ENCODE measurements at places on chromosomes 16 and 17.

GRCh38 chr17:55291114-55291507 lies 26.4 kb downstream of the HLF start:
- no peak for DNase-seq

DNA sequence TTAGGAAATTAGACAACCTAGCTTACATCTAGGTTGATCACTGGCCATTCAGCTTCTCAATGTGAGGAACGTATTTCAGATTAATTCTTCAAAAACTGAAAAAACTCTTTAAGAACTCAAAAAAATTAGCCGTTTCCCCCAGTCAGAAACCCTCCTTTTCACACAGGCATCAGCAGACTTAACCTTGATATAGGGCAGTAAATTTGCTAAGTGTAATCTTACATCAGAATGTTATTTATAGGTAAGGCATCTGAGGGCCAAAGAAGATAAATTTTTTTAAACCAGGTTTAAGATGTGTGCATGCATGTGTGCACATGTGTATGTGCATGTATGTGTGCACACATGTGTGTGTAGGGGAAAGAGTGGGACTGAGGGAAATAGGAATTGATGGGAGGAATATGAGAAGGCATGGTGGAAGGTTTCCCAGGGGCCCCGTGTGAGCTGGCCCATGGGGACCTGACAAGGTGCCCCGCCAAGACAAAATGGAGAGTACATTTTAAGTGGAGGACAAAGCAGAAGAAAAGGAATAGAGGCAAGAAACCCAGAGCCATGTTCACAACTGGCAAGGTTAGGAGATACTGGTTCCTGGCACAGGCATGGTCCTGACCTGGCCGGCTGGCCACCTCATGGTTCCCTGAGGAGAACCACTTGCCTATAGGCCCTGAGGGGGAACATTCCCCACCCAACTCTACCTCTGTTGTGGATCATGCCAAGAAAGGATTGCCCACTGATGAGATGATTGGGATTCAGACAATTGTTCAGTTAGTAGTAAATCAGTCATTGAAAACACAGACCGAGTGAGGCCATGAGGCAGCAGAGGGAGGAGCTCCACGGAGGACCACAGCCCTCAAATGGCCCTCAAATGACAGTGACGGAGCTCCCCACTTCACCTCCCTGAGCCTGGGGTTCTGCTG lies 33.0 kb downstream of the TEX2 start:
- no peak for DNase-seq

- DNase-seq, result no peak
Measured at GRCh38 chr16:19297454-19297853, 11.9 kb downstream of the CLEC19A start.

GRCh38 chr17:81419319-81419885 lies 24.1 kb downstream of the BAHCC1 start:
- DNase-seq, result peak; percentile 42

- DNase-seq, result no peak
Measured at GRCh38 chr17:73293031-73293430, 18.8 kb downstream of the CDC42EP4 start.

GRCh38 chr16:11145173-11145818 lies 110.7 kb downstream of the SOCS1 start:
- no peak for DNase-seq

- no peak for DNase-seq
Measured at GRCh38 chr16:68711421-68712139, 25.5 kb upstream of the CDH1 start.

- DNase-seq, result no peak
Measured at GRCh38 chr16:5019775-5020174, 14.0 kb downstream of the NAGPA start.

- DNase-seq, result peak; percentile 90
Measured at GRCh38 chr17:13638855-13639458, 37.2 kb upstream of the HS3ST3A1 start.

GRCh38 chr17:21212826-21213637 lies 929 bp downstream of the TMEM11 start:
- no peak for DNase-seq

DNA sequence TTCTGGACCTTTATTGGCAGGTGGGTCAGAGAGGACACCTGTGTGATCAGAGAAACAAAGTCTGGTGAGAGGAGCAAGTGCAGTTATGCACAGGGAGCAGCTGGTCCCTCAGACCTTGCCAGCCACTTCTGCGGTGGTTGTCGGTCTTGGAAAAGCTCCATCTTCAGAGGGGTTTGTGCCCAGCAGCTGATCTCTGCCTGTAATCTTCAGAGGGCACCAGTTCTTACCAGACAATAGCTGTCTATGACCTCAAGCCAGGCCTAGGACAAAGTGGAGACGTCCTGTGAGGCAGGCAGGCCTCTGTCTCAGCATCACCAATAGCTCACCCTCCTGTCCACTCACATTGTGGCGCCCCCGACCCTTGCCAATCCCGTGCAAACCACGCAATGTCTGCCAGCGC lies 66.5 kb upstream of the TBX2 start:
- no peak for DNase-seq

DNA sequence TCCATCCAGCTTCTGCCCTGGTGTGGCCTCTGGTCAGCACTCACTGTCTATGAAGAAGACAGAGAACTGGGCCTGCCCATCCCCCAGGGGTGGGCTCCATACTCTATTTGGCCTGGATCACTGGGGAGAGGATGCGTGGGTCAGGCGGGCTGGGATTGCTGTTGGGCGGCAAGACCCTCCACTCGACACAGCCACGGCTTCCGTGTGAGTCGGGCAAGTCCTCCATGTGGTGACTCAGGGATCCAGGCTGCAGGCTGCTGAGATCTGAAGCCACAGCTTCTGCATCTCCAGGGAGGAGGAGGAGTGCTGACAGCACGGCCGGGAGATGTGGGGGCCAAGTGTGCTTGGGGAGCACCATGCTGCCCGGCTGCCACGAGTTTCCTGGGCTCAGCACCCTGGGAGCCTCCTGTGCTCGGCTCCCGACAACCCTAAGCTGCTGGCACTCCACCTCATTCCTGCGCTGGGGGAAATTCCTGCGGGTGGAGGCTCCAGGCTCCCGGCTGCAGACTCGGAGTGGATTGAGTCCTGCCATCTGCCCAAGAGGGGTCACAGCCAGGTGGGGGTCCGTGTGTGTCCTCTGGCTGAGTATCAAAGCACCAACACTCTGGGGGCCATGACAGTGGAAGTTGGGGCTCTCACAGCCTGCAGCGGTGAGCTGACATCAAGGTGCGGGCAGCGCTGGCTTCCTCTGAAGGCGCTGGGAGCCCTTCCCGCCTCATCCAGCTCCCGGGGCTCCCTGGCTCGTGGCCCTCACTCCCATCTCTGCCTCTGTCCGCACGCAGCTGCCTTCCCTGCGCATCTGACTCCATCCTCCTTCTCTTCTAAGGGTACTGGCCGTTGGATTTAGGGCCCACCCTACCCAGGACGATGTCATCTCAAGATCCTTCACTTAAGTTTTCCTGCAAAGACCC lies 24.4 kb upstream of the CBFA2T3 start:
- peak; percentile 78 for DNase-seq

DNA sequence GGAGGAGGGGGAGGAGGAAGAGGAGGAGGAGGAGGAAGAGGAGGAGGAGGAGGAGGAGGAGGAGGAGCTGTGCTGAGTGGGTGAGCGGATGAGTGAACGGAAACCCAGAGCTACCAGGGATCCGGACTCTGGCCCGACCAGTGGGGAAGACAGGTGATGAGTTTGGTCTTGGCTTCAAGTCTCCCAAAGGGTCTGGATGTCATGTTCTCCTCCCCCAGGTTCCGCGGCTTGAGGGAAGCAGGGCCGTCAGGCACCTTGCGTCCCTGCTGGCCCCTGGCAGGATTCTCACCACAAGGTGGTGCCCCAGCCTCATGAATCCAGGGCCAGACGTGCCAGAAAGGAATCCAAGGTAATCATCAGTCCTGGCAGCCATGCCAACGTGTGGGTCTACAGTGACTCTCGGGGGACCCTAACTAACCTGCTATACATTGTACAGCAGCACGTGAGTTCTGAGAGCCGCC lies 13.5 kb upstream of the ABAT start:
- DNase-seq, result peak; percentile 84

GRCh38 chr17:49224198-49224996 lies 6.2 kb downstream of the PHOSPHO1 start:
- DNase-seq, result peak; percentile 53

DNA sequence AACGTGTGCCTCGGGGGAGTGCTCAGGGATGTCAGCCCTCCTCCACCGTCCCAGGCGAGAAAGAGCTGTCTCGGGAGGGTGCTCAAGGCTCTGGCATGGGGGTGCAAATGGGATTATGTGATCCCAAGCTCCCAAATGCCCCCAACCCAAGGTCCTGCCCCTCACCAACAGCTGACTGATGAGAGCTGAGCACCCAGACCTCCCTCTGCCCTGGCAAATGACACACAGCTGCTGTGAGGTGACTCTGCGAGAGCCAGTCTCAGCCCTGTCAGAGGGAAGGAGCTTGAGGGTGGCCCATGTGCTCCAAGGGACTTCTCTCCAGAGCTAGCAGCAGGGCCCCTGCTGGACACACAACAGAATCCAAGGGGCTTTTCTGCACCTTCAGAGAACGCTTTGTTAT lies 7.7 kb downstream of the CDH5 start:
- no peak for DNase-seq

GRCh38 chr16:52924162-52924561 lies 128.5 kb downstream of the CHD9NB start:
- DNase-seq, result no peak

DNA sequence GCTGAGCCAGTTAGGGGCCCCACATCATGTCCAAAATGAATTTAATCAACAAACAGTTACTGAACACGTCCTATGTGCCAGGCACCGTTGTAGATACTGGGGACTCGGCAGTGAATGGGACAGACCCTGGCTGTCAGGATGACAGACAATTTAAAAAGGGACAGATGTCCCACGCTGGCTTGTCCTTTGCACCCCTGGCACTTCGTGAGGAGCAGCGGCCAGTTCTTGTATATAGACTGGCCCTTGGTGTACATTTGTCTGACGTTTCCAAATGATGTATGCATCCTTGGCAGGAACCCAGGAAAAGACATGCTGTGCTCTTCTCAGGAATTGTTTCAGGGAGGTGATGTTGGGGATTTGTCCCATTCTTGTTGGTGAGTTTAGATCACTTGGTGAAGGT lies 21.1 kb downstream of the IL4R start:
- DNase-seq, result no peak

DNA sequence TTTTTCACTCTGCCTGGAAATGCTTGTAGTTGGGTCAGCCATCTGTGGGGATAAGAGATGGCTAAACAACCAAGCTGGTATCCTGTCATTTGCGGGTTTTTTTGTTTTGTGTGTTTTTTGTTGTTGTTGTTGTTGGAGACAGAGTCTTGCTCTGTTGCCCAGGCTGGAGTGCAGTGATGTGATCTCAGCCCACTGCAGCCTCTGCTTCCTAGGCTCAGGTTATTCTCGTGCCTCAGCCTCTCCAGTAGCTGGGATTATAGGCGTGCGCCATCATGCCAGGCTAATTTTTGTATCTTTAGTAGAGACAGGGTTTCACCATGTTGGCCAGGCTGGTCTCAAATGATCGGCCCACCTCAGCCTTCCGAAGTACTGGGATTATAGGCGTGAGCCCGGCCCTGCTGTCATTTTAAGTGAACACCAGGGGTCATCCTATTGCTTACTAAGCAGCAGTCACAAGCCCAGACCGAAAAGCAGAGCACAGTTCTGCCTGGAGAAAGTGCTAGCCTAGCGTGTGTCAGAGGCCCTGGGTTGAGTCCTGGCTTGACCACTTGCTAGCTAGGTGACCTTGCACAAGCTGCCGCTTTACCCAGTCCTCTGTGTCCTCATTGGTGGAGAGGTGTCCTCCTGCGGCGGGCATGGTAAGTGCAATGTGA lies 4.6 kb downstream of the SMCR8 start:
- peak; percentile 83 for DNase-seq

DNA sequence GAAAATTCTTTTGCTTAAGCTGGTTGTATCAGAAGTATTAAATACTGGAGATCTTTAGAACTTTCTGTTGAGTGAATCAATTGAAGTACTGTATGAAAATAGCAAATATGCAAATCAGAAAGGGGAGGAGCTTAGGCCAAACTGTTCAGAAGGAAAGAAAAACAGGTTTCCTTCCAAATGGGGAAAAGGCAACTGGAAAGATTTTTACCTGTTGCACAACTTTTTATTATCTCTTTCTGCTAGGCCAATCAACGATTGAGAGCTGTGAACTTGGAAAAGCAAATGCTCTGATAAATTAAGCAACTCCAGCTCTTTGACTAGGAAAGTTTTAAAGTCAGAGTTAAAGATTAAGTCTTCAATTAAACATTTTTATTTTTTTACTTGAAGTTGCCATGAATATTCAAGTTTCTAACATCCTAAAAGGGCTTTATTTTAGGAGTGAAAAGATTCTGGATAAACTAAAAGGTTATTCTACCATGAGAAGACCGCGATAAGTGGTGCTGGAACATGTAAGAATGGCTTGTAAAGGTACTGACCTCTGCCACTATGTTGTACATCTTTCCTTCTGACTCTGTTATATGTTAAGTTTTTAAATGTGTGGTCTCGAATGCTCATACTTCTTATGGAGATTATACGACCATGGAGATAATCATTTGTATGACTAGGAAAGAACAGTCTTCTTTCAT lies 16.5 kb downstream of the DCUN1D3 start:
- no peak for DNase-seq

DNA sequence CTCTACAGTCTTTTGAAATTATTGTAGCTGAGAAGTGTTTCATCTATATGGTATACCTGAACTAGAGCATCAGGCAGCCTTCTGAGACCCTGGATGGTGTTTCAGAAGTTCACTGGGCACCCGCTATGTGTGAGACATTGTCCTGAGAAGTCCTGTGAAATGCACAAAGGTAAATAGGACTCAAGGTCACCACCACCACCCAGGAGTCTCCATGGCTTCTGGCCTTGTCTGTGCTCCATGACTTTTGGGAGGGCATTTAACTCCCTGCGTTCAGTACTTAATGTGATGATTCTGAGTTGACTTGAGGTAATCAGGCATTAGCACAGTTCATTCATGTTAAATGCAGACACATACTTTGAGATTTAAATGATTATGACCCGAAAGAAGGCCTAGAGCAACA lies 1.1 kb downstream of the MLYCD start:
- DNase-seq, result no peak

GRCh38 chr16:74560912-74561311 lies 46.0 kb downstream of the GLG1 start:
- no peak for DNase-seq

GRCh38 chr17:34579979-34580684 lies 750 bp downstream of the TMEM132E start:
- DNase-seq, result peak; percentile 56

- DNase-seq, result no peak
Measured at GRCh38 chr17:68924793-68925720, 30.1 kb downstream of the ABCA8 start.

GRCh38 chr16:50709061-50709684 lies 15.8 kb downstream of the NOD2 start:
- DNase-seq, result no peak

GRCh38 chr17:12979246-12979645 lies 38.6 kb downstream of the ELAC2 start:
- DNase-seq, result no peak

- DNase-seq, result no peak
Measured at GRCh38 chr16:345772-346171, 6.8 kb downstream of the AXIN1 start.

DNA sequence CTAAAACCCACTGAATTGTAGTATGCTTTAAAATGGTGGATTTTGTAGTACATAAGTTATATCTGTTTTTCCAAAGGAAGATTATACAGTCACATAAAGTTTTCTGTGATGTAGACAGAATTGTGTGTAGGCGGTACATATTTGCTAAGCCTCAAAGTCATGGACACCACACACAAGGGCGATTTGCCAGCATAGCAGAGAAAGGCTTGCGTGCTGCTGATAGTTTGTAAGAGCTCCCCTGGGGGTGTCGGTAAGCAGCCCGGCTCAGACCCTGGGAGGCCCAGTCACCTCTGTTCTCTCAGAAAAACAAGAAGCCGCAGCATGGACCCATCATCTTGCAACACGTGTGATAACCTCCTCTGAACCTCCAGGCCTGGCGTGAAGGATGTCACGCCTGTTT lies 38.3 kb upstream of the AKTIP start:
- DNase-seq, result no peak

GRCh38 chr16:47568351-47568750 lies 107.2 kb downstream of the PHKB start:
- no peak for DNase-seq
